Melanocyte of skin (primary cell): ENCODE measurements at places on chromosomes 7 and 10. TPM values are rescaled to one million over a fixed set of nuclear protein-coding genes. Genes with fewer than 3 reads are reported as not detected.

Gene NKX2-3
- not detected in 2 replicates for total RNA-seq

Gene HOXA11
- under 0.01 TPM in 1 of 2 replicates, not detected in the other for total RNA-seq

Gene SMNDC1
- total RNA-seq: 9.7 and 11.9 TPM in 2 replicates

Gene TRIM74
- not detected in 2 replicates for total RNA-seq

Gene FAM20C
- 5.3 and 7.2 TPM in 2 replicates for total RNA-seq

Gene MOGAT3
- total RNA-seq: not detected in 2 replicates

Gene PRSS1
- total RNA-seq: not detected in 2 replicates

Gene DNAJB9
- total RNA-seq: 14.0 and 22.1 TPM in 2 replicates

Gene IKZF1
- not detected in 2 replicates for total RNA-seq

Gene PRPS1L1
- total RNA-seq: not detected in 2 replicates

Gene AKR1E2
- 2.4 and 6.5 TPM in 2 replicates for total RNA-seq

Gene RET
- total RNA-seq: under 0.01 and 0.34 TPM in 2 replicates

Gene MYL10
- not detected in 2 replicates for total RNA-seq

Gene SPDYE6
- not detected in 2 replicates for total RNA-seq

Gene TEX36
- not detected in 2 replicates for total RNA-seq

Gene ST8SIA6
- 41.3 and 68.7 TPM in 2 replicates for total RNA-seq

Gene OR2A12
- total RNA-seq: not detected in 2 replicates

Gene KCNK18
- total RNA-seq: not detected in 2 replicates

Gene H2BK1
- not detected in 2 replicates for total RNA-seq

Gene ITPRIP
- total RNA-seq: 25.0 and 26.3 TPM in 2 replicates

Gene PMPCB
- total RNA-seq: 67.9 and 82.8 TPM in 2 replicates

Gene STRIP2
- 14.9 and 17.6 TPM in 2 replicates for total RNA-seq

Gene ZNF425
- total RNA-seq: 1.7 and 2.2 TPM in 2 replicates

Gene IL2RA
- not detected in 2 replicates for total RNA-seq

Gene TMEM229A
- total RNA-seq: not detected in 2 replicates

Gene ATOH7
- total RNA-seq: 0.36 TPM in 1 of 2 replicates, not detected in the other

Gene FAM25G
- not detected in 2 replicates for total RNA-seq

Gene TAS2R41
- not detected in 2 replicates for total RNA-seq

Gene GRID1
- total RNA-seq: under 0.01 TPM in 1 of 2 replicates, not detected in the other

Gene RBP3
- not detected in 2 replicates for total RNA-seq

Gene PLAC9
- 1.4 and 3.3 TPM in 2 replicates for total RNA-seq

Gene HNRNPF
- total RNA-seq: 316 and 329 TPM in 2 replicates

Gene MACC1
- total RNA-seq: under 0.01 and 0.15 TPM in 2 replicates

Gene IGF2BP3
- 67.9 and 86.3 TPM in 2 replicates for total RNA-seq

Gene VIPR2
- not detected in 2 replicates for total RNA-seq

Gene IDE
- 34.3 and 43.8 TPM in 2 replicates for total RNA-seq

Gene IFIT1B
- not detected in 2 replicates for total RNA-seq

Gene GNAT3
- not detected in 2 replicates for total RNA-seq

Gene GTPBP10
- 13.7 and 16.5 TPM in 2 replicates for total RNA-seq

Gene ANAPC16
- total RNA-seq: 34.0 and 53.8 TPM in 2 replicates

Gene MYH16
- total RNA-seq: not detected in 2 replicates

Gene APBB1IP
- not detected in 2 replicates for total RNA-seq

Gene FGFBP3
- 0.34 and 1.5 TPM in 2 replicates for total RNA-seq

Gene PPP1R3C
- total RNA-seq: 26.3 and 47.4 TPM in 2 replicates

Gene SFXN4
- total RNA-seq: 24.3 and 27.8 TPM in 2 replicates

Gene CCL26
- not detected in 2 replicates for total RNA-seq

Gene PAPOLB
- total RNA-seq: under 0.01 TPM in 1 of 2 replicates, not detected in the other

Gene TLL2
- total RNA-seq: 0.15 and 0.33 TPM in 2 replicates

Gene RAMP3
- 0.15 TPM in 1 of 2 replicates, not detected in the other for total RNA-seq

Gene NPSR1
- not detected in 2 replicates for total RNA-seq

Gene PCDH15
- not detected in 2 replicates for total RNA-seq

Gene C7orf57
- total RNA-seq: 0.34 and 0.36 TPM in 2 replicates

Gene TMEM225B
- 0.33 TPM in 1 of 2 replicates, not detected in the other for total RNA-seq

Gene CC2D2B
- total RNA-seq: 0.15 TPM in 1 of 2 replicates, not detected in the other

Gene UTF1
- not detected in 2 replicates for total RNA-seq

Gene OPN1SW
- not detected in 2 replicates for total RNA-seq

Gene NAT16
- not detected in 2 replicates for total RNA-seq

Gene ACTL6B
- not detected in 2 replicates for total RNA-seq

Gene NXPH1
- not detected in 2 replicates for total RNA-seq
